Fibroblast of skin of scalp (primary cell): ENCODE measurements at places on chromosomes 2 and 18.

GRCh38 chr18:66510357-66511045 is 93.4 kb downstream of the CDH19 start:
- no peak for DNase-seq

- no peak for DNase-seq
These were observed 14.0 kb downstream of the TWIST2 start for GRCh38 chr2:238861766-238862315.

GRCh38 chr18:71388148-71388547 is 1099.3 kb downstream of the SOCS6 start:
- DNase-seq, result no peak

DNA sequence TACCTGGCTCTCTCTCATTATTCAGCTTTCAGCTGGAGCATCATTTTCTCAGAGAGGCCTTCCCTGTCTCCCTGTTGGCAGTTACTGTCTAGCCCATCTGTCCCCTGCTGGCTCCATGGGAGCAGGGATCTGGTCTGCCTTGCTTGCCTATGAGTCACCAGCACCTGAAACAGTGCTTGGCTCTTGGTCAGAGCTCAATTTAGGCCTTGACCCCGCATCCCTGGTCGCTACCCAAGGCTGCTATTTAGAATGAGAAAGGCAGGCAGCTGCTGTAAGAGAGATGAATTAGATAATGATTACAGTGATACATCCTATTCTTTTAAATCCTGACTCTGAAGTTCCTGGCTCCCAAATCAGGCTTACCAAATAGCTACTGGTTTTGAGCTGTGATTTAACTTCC is 32.9 kb downstream of the KCNE4 start:
- DNase-seq, result no peak

DNA sequence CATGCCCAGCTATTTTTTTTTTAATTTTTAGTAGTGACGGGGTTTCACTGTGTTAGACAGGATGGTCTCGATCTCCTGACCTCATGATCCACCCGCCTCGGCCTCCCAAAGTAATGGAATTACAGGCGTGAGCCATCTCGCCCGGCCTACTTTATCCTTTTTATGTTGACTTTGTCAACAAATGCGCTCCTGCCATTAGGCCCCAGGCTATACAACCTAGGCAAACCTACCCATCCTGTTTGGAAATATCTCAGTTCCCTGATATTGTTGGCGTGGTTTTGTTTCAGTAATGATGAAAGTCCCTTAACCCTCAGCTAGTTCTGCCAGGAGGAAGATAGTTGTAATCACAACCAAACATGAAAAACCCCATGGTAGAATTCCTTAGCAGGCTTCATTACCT is 249.4 kb upstream of the SOX11 start:
- DNase-seq, result no peak

DNA sequence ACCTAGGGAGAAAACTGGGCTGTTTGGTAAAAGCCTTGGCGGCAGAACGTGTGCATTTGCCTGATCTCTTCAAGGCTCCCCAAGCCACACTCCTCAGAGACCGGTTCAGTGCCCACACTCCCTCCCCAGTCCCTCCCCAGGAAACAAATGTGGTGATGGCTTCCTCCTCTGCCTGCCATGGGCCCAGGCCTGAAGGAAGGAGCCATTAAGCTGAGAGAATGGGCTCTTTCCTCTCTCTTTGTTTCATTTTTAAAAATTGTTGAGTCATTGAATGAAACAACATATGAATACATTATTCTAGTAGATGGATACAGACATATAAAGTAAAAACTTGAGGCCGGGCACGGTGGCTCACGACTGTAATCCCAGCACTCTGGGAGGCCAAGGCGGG is 50.6 kb upstream of the YWHAQ start:
- no peak for DNase-seq

- no peak for DNase-seq
These were observed 13.4 kb downstream of the TANK start for GRCh38 chr2:161173541-161174194.

DNA sequence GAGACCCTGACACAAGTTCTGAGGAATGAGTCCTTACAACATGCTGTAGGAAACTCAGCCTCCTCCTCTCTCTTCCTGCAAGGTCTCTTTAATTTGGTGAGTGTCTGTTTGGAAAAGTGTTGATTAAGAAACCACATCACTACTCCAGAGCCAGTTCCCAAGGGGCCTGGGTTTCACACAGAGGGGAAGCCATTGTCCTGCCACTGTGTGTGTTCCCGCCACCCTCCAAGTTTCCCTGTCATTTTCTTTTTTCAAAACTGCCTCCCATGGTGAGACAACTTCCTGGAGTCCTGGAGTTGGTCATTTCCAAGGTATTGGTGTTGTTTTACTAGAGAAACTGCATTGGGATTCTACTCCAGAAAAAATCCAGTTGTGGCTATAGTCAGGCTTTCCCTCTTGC is 232.0 kb upstream of the PARD3B start:
- peak; percentile 22 for DNase-seq

DNA sequence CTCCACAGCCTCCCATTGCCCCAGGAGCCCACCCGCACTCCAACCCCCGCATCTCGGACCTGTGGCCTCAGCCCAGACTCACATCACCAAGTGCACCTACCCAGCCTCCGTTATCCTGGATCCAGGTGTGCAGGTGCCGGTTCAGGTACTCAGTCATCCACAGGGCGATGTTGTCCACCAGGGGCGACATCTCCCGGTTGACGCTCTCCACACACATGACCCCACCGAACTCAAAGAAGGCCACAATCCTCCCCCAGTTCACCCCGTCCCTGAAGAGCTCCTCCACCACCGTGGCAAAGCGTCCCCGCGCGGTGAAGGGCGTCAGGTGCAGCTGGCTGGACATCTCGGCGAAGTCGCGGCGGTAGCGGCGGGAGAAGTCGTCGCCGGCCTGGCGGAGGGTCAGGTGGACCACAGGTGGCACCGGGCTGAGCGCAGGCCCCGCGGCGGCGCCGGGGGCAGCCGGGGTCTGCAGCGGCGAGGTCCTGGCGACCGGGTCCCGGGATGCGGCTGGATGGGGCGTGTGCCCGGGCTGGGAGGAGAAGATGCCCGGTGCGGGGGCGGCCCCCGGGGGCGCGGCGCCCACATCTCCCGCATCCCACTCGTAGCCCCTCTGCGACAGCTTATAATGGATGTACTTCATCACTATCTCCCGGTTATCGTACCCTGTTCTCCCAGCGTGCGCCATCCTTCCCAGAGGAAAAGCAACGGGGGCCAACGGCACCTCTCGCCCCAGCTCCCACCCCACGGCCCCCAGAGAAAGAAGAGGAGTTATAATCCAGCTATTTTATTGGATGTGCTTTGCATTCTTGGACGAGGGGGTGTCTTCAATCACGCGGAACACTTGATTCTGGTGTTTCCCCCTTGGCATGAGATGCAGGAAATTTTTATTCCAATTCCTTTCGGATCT is 1.3 kb downstream of the BCL2 start:
- peak; percentile 14 for DNase-seq
